ENCODE measurements at places on chromosomes 7 and 10. TPM values are rescaled to one million over a fixed set of nuclear protein-coding genes. Genes with fewer than 3 reads are reported as not detected.

- DNase-seq, result no peak
These were observed 51.8 kb downstream of the TMEM209 start for GRCh38 chr7:130153211-130153908.

GRCh38 chr7:45185028-45185863 lies 27.7 kb downstream of the RAMP3 start:
- DNase-seq, result no peak

- peak; percentile 92 for DNase-seq
These were observed 237.4 kb downstream of the ELMO1 start for GRCh38 chr7:37211097-37211880.

- DNase-seq, result no peak
These were observed 303.3 kb downstream of the GPR37 start for GRCh38 chr7:124462249-124462648.

DNA sequence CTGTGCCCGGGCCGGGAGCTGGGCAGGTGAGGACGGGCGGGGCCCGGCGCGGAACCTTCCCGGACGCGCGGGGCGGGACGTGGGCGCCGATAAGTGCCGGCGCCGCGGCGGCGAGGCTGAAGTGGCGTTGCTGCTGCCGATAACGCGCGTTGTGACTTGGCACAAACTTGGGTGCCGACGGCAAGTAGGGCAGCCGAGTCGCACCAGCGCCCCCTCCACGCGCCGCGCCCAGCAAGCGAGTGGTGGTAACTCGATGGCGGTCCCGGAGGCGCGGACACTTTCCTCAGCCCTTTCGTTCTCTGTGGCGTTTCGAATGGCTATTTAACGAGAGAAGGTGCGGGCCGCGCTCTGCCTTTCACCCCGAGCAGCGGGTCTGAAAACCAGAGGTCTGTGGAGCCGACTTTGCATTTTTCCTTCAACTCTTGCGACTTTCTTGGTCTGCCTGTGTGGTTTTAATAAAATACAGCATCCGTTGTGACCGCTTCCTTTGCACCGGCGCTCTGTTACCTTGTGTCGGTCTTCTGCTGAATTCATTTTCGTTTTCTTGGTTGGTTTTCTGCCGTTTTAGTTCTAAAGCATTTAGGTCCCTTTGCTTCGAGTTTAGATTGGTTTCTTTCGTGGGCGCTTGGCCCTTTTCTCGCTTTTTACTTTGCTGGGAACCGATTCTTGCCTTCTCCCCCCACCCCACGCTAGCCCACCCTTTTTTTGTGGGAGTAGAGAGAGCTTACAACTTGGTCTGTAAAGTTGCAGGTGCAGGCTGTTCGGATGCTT lies 701 bp downstream of the STK17A start:
- peak; percentile 79 for DNase-seq

The SORCS1 gene
- total RNA-seq, result 17.8 TPM

DNA sequence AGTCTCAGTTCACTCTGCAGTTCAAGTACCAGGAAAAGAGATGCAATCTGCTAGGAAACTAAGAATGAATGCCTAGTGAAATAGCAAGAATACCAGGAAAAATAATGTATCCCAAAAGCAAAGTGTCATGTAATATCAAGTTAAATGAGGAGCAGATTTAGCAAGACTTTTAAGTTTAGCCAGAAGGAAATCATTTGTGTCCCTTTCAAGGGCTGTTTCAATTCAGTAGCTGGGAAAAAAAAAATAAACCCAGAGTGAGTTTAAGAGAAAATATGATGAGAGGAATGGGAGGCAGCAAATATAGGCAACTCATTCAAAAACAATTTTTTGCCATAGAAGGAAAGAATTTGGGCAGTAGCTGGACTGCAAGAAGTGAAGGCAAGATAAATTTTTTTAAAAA lies 135.8 kb downstream of the DGKB start:
- no peak for DNase-seq

DNA sequence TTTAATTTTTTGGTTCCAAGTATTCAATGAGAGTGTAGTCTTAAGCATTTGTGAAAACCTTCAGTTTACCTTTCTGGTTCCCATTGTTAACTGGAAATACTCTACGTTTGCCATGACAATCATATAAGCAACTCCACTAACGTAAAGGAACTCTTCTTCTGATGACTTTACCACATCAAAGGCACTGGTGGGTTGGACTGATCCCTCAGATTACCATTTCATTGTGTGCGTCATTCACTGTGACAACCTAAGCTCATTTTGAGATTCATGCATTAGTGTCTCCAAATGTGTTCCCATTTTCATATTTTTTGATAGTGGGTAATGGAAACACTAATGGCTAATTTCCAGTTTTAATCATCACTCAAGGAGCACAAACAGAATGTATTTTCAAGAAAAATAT lies 119.9 kb upstream of the COL1A2 start:
- no peak for DNase-seq

All from tongue (tissue), 3 donors.